ENCODE measurements at places on chromosomes 3 and 15.

GRCh38 chr3:62604751-62605351 lies 231.5 kb upstream of the FEZF2 start:
- DNase-seq: no peak

DNA sequence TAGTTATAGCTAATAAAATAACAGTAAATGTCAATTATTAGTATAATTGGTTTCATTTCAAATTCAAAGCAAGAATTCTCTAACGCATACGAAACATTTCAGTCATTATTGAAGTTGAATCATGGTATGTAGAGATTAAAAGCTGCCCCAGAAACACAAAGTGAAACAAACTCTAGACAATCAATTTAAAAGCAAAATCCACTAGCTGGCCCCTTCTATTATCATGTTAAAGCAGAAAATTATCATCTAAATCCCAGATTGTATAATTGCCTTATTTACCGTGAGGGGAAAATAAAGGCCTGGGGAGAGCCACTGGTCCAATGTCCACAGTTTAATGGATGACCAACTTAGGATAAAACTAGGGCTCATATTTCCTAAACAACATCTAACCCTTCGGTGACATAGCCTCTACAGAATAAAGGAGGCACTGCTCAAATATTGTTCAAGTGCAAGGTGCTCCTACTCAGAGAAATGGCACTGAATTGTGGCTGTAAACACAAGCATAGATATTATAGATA lies 110.9 kb upstream of the THRB start:
- DNase-seq: no peak

DNA sequence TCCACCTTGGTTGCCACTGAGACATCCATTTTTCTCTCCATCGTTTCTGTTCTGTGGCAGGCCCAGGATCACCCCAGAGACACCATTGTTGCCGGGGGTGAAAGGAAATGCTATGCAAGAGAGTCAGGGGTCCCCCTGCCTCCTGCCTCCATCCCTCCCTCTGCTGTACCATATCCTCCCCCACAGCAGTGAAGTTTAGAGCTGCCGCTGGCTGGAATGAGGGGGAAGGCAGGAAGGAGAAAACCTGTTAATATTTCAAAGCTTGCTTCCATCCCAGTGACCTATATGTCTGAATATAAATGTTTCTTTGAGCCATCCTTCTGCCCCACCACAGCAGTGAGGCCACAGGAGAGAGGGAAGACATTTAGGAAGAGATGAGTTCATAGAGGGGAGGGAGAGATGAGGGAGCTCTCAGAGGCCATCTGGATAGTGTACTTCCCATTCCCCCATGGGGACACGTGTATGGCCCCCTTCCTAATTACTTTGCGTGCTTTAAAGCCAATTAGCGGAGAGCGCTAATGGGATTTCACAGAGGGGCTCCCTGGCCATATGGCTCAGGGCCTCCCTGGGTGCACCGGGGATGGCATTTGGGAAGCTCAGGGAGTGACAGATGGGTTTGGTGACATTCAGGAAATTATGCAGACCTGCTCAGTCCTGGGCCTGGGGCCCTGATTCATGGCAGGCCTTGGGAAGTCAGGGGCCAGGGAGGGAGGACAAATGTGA lies 40.4 kb upstream of the CHRNB4 start:
- DNase-seq: no peak

GRCh38 chr3:29280404-29281093 lies at the start of gene RBMS3:
TSS of gene RBMS3 (plus strand) at chr3:29281071.
- DNase-seq: peak; percentile 92

DNA sequence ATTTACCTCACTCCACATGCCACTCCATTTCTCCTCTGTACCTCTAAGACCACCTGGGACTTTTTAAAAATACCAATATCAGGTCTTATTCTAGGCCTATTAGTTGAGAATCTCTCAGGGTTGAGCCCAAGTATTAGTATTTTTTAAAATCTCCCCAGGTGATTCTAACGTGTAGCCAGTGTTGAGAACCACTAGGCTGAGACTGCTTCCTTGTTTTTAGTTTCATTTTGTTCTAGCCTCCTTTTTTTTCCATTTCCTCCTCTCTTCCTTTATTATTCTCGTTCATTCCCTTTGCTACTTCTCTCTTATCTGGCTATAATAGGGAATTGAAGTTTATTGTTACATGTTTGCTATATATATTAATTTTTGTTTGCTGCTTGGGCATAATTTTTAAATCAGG lies 217.8 kb upstream of the CD96 start:
- DNase-seq: no peak

GRCh38 chr3:183802989-183803388 lies 22.4 kb downstream of the MAP6D1 start:
- DNase-seq: no peak

- DNase-seq: no peak
Observed at GRCh38 chr3:69842351-69842750, 103.1 kb downstream of the MITF start.

- DNase-seq: no peak
Observed at GRCh38 chr15:59292442-59293151, 80.1 kb downstream of the MYO1E start.

- DNase-seq: peak; percentile 26
Observed at GRCh38 chr15:36469311-36469966, 110.0 kb upstream of the CDIN1 start.

DNA sequence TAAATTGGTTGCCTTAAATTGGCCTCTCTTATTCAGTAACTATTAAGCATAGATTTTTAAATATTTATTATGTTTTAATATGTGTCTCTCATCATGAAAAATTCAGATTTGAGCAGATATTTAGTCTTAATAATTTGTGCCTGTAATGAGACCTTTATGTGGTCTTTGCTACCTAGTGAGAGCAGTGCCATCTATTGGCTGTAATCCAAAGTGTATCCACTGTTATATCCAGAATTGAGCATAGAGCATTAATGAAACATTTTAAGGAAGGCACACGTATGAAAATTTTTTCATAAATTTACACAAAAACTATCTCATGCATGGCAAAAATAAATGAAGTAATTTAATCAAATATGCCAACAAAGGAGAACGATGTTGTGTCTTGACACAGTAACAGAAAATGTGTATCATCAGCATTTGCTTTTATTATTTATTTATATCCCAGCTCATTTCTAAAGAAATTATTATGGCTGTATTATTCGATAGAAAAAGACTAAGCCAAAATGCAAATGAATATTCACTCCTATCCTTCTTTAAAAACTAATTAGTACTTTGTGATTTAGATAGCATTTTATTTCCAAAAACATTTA lies 203.5 kb downstream of the RSRC1 start:
- peak; percentile 8 for DNase-seq

GRCh38 chr3:10561946-10562560 lies 56.7 kb upstream of the ATP2B2 start:
- no peak for DNase-seq

- no peak for DNase-seq
Observed at GRCh38 chr3:171420667-171421066, 39.5 kb downstream of the TNIK start.

DNA sequence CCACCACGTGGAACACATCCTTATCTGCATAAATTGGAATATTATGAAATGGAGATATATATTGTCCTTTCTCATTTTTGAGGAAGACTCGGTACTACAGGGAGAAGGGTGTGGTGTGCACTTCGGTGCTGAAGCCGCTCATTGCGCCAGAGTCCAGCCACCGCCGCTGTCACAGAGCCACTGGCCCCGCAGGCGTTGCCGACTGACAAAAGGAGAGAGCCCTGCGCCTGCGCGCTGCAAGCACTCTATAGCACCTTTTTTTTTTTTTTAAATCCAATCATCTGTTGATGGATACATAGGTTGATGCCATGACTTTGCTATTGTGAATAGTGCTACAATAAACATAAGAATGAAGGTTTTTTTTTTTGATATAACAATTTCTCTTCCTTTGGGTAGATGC lies 130.0 kb upstream of the TBC1D5 start:
- DNase-seq: no peak

- DNase-seq: no peak
Observed at GRCh38 chr15:56985856-56986255, 67.4 kb downstream of the TCF12 start.

DNA sequence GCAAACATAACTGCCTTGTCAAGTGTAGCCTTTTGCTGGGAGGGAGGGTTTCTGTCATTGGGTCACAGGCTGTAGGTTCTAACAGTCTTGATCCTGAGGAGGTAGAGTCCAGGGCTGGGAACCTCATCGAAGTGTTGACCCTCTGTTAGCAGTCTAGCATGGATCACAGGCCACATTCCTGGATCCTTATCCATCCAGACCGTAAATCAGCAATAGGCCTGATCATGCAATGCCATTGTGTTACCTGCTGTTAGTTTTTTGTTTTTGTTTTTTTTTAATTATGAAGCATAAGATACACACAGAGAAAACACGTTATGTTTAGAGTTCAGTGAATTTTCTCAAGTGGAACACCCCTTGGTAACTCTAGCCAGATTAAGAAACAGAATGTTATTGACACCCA lies 282.0 kb upstream of the TPM1 start:
- DNase-seq: no peak

DNA sequence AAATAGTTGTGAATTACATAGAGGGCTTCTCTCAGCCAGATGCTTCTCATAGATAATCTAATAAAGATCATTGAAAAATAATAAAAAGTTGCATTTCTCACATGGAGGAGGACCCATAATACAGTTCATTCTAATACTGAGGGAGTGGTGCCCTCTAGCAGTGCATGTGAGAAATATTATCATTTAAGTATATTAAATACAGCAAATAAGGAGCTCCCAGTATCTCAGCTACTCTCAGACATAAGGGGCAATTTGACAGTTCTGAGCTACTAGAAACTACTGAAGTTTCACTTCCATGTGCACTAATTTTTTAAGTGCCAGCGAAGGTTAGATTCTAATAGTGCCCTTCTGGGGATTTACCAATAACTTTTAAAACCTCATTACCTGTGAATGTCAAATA lies 188.3 kb downstream of the IL5RA start:
- DNase-seq: peak; percentile 0

- DNase-seq: no peak
Observed at GRCh38 chr3:176274161-176274560, 923.1 kb downstream of the TBL1XR1 start.

GRCh38 chr3:47416041-47416440 lies 35.2 kb downstream of the PTPN23 start:
- DNase-seq: no peak

GRCh38 chr15:70097063-70097320 lies 725 bp downstream of the TLE3 start:
- DNase-seq: no peak
